Kidney (tissue), 22 donors: ENCODE measurements at places on chromosomes 3 and 15. TPM values are rescaled to one million over a fixed set of nuclear protein-coding genes. Genes with fewer than 3 reads are reported as not detected.

DNA sequence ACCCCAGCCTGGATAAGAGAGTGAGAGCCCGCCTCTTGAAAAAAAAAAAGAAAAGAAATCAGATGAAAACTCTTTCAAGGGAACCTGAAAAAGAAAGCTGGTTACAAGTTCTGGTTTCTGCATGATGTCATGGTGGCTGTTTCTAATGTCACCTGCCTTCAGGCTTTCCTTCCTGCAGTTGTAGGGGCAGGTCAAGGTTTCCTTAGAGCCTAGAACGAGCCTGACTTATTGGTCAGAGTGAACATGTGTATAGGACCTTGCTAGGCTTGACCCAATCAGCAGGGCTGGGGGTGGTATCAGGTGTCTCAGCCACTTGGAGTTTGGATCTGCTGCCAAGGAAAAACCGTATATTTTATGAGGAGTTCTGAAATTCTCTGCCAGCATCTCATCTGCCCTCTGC is 3.8 kb downstream of the IVD start:
- DNase-seq: no peak

GRCh38 chr3:25584011-25584789 is 80.5 kb downstream of the TOP2B start:
- no peak for DNase-seq

DNA sequence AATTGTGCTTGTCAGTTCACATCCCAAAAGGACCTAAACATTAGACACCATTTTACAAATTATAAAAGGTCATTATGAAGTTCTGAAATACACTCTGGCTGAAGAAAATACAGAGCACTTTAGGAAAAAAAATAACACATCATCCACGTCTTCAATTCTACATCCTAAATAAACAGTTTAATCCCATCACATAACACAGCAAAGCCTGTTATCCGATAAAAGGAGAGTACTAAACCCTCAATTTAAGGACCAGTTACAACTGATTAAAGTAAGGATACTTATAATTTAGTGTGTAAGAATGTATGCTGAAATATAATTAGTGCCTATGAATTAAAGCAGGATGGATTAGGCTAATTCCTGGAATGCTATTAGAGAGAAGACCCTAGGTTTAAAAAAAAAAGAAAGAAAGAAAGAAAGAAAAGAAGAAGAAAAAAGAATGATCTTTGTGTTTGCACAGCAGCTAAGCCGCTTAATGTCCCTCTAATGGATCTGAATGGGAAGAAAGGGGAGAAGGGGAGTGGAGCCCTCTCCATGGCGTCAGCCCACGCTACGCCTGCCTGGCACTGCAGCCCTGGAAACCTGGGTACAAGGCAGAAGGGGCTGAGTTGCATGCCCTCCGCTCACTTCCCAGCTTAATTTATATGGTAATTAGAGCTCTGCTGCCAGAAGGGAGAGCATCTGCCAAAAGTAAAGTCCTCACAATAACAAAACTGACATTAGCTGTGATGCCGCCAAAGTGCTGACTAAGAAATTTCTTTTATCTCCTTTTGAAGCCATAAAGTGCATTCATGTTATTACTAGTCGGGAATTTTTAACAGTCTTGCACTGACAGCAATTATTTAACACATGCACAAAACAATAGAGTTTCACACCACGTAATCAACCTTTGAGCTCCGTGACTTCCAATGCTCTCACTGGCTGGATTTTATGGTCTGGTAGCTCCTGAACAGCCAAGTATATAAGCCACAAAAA is 90.0 kb downstream of the FSIP1 start:
- peak; percentile 79 for DNase-seq

DNA sequence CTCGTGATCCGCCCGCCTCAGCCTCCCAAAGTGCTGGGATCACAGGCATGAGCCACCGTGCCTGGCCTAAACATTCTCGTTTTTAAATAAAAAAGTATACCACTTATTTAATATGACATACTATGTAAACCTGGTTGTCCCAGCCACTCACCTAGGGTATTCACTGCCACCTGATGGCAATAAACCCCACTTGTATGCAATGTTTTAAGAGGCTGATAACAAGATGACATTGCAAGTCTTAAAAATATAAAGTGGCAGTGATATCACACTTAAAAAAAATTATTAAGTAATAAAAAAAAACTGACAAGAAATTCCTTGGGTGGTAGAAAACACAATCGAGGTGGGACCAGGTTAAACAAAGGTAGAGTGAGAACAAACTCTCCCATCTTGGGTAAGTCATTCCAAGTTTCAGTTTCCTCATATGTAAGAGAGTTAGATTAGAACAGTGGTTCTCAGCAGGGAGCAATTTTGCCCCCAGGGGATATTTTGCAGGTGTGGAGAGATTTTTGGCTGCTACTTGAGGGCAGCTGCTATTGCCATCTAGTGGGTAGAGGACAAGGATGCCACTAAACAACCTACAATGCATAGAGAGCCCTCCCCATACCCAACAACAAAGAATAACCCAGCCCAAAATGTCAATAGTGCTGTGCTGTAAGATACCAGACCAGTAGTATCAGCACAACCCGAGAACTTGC is 14.5 kb downstream of the ARF4 start:
- DNase-seq: peak; percentile 23

DNA sequence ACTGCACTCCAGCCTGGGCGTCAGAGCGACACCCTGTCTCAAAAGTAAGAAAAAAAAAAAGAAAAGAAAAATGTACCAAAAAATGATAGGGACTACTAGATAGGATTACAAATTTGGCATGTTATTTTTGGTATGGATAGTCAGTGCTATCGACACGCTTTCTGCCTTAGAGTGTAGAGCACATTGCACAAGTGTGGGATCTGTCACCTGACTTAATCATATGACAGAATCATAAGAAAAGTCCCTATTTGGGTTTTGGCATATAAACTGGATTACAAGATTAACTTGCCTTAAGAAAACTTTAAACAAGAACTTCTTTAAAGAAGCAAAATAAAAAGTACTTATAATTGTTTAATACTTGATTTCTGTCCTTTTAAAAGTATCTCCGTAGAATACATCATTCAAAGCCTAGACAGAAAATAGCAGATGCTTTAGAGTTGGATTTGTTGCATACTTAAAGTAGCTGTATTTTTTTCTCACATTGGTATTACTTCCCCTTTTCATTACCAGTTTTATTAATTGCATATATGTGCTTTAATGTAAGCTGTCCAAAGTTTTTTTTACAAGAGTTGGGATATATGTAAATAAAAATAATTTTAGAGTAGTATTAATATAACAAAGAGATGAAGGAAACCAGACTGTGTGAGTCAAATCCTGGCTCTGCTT is 7.8 kb downstream of the ATP6V1A start:
- DNase-seq: no peak

DNA sequence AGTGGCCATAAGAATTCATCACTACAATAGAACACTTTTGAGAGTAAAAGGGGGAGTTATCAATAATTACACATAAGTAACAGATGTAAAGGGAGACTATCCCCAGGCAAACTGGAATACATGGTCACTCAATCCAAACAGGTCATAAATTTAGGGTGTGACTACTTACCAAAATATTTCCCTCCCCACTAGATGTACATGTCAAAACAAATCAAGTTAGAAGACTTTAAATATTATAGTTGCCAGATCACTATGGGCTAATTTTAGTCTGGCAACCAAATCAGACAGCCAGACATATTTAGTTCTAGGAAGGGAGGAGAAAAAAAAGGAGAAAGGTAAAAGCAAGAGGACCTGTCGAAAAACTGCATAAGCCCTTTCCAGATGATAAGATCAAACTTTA is 23.1 kb downstream of the SLC24A5 start:
- DNase-seq: no peak

GRCh38 chr3:149534671-149535332 is 60.3 kb downstream of the TM4SF4 start:
- DNase-seq: no peak

GRCh38 chr3:179179979-179180759 is 32.0 kb downstream of the PIK3CA start:
- DNase-seq: peak; percentile 51

FGF12 gene
- total RNA-seq: 1.8 TPM

CCR8 gene
- 0.19 TPM for total RNA-seq
